OCI-M1 (cell line): ENCODE measurements at places on chromosomes 13 and 19.

- DNase-seq: no peak
Observed at GRCh38 chr13:45064889-45065288, 55.4 kb upstream of the GTF2F2 start.

DNA sequence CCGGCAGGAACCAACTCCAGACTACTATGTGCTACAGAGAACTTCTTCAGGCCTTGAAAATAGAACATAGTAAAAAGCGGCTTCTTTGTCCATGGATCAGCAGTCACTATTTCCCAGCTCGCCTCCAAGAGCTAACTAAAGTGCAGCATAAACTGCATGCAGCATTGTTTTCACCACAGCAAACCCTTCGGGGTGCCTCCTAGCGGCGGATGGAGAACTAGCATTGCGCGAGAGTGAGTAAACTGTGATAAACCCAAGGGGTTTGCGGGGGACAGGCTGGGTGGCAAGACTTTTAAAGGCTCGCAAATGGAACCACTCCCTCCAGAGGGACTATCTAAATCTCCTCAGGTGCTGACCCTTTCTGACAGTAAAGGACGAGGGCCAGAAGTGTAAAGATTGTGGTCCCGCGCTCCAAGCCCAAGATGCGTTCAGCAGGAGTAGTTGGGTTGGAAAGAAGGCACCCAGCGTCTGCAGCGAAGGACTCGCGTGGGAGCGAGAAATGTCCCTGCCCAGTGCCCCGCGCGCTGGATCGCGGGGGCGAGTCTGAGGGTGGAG lies 21.5 kb upstream of the SGCG start:
- DNase-seq: peak; percentile 47

- no peak for DNase-seq
Observed at GRCh38 chr13:107873926-107874325, 341.4 kb downstream of the LIG4 start.

GRCh38 chr13:20714161-20714560 lies 10.7 kb downstream of the IL17D start:
- DNase-seq: no peak

GRCh38 chr19:54875506-54875905 lies 1.5 kb downstream of the FCAR start:
- peak; percentile 12 for DNase-seq

DNA sequence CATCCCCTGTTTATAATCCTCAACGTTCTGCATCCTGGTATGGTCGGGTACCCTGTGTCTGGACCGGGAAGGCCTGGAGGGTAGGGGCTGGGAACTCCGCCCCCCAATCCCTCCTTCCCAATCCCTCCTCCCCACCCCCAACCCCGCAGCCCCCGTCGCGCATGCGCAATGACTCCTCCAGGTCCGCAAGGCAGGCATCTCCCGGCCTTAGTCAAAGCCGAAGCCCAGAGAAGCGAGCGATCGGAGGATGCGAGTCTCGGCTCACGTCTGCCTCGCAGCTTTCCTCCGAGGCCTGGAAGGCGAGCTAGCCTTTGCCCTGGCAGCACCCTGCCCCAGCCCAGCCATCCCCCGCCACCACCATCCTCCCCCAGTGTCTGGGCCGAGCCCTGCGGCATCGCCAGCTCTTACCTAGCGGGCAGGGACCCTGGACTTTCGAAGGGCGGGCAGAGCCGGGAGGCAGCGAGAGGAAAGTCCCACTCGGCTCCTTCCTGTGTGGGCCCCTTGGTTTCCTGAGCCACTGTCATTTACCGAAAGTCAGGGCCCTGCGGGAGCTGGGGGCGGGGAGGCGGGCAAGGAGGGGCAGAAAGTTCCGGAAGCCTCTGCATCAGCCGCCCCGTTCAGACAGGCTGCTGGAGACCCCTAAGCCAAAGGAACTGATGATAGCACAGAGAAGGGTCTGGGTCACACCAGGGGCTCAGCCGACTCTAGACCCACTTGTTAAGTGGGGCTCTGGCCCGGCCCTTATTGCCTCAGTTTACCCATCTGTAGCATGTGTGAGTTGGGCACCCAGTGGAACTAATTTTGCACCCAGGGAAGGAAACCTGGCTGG lies at the start of gene JAK3:
TSS of gene JAK3 (minus strand) at position 445 of the 829 bp plus-strand sequence. CDS start 3,565 bp downstream, outside the sequence.
- no peak for DNase-seq

GRCh38 chr13:113917594-113918371 lies 53.9 kb upstream of the GAS6 start:
- DNase-seq: no peak

- no peak for DNase-seq
Observed at GRCh38 chr13:21234526-21234925, 58.1 kb downstream of the MRPL57 start.

GRCh38 chr13:25494698-25495411 lies 123.1 kb downstream of the ATP8A2 start:
- peak; percentile 2 for DNase-seq

GRCh38 chr13:79548902-79549301 lies 67.9 kb downstream of the NDFIP2 start:
- DNase-seq: peak; percentile 40

DNA sequence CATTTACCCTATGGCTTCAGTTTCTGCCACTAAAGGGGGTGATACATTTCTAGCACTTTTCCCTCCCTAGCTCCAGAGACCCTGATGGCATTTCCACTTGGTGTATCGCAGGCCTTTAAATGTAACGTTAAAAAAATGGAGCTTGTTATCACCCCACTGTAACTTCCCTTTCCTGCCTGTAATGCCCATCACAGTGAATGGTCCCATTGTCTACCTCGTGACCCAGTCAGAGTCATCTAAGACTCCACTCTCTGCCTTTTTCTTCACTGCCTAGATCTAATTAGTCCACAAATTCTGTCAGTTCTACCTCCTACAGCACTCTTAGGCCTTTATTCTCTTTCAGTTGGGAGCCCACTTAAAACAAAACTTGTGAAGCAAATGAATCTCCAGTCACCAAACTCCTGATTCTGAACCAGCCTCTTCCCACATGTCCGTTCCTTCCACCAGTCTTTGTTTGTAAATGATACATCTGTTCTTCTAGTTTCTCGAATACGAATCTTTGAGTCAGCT lies 64.8 kb downstream of the NHLRC3 start:
- no peak for DNase-seq

- DNase-seq: peak; percentile 65
Observed at GRCh38 chr19:14375055-14375581, 6.1 kb upstream of the ADGRE5 start.

DNA sequence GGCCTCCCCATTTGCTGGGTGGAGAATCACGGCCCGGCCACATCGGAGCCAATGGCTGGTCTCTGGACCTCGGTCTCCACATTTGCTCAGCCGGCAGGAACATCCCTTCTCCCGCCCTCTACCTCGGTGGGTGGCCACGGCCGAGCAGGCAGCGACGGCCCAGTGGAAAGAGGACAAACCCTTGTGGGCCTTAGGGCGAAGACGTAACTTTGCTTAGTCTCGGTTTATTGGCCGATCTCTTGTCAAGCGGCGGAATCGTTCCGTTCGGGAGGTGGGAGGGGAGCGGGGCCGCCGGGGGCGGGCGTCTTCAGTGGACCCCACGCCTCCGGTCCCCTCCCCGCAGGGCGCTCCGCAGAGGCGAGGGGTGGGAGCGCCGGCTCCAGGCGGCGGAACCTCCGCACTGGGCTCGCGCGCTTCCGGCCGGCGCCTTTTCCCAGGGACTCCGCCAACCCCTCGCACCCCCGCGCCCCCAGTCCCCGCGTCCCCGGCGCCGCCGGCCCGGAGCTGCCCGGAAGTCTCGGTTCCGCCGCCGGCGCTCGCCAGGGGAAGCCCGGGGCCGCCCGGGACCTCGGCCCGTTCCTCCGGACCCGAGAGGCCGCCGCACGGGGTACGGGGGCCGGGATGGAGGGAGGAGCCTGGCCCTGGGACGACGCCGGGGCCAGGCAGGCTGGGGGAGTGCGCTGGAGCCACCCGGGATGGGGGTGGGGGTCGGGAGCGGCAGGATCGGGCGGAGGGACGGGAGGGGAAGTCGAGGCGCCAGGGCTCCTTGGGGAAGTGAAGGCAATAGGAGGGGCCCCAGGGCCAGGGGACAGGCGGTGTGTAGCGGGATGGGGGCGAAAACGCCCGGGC lies at the start of gene ZNF580:
TSS of gene ZNF580 (plus strand) at position 426 of the 849 bp plus-strand sequence. CDS start 1,507 bp downstream, outside the sequence.
- peak; percentile 85 for DNase-seq

DNA sequence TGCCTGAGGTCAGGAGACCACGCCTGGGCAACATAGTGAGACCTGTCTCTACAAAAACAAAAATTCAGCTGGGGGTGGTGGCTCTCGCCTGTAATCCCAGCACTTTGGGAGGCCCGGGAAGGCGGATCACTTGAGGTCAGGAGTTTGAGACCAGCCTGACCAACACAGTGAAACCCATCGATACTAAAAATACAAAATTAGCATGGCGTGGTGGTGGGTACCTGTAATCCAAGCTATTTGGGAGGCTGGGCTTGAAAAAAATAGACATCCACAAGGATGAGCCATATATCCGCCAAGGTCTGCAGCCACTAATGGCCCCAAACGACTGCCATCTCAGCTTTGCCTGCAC lies 3.1 kb downstream of the RPS16 start:
- DNase-seq: no peak

DNA sequence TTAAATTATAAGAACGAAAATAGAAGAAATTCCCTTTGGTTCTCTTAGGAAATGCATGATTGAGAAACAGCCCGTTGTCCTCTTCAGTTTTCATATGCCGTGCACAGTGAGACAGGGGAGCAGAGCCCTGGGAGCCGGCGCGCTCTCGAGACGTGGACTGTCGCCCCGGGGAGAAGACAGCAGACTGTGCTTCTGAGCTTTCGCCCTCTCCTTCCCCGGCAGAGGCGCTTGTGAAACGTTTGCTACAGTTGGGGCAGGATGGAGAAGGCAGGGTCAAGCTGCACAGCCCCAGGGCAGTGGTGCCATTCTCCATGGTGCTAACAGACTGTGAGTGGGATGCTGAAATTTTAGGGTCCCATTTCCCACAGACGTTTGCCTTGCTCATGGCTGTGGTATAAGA lies 192.2 kb upstream of the KL start:
- DNase-seq: no peak

DNA sequence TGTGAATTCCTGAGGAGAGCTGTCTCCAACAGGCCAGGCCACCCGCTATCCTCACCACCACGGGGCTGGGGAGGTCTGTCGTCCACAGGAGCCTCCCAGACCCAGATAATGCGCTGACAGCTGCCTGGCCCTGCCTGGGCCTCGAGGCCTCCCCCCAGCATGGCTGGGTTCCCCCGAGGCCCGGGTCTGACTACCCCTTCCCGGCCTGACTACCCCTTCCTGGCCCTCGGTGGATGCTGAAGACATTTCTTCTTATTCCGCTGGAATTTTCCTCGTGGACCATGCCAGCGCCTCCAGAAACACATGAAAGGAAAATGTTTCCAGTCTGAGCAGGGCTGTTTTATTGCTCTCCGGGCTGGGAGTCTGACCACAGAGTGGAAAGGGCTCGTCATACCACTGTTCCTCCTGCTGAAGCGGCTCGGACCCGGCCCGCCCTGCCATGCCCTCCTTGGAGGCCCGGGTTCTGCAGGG lies 16.8 kb upstream of the COMP start:
- DNase-seq: no peak

DNA sequence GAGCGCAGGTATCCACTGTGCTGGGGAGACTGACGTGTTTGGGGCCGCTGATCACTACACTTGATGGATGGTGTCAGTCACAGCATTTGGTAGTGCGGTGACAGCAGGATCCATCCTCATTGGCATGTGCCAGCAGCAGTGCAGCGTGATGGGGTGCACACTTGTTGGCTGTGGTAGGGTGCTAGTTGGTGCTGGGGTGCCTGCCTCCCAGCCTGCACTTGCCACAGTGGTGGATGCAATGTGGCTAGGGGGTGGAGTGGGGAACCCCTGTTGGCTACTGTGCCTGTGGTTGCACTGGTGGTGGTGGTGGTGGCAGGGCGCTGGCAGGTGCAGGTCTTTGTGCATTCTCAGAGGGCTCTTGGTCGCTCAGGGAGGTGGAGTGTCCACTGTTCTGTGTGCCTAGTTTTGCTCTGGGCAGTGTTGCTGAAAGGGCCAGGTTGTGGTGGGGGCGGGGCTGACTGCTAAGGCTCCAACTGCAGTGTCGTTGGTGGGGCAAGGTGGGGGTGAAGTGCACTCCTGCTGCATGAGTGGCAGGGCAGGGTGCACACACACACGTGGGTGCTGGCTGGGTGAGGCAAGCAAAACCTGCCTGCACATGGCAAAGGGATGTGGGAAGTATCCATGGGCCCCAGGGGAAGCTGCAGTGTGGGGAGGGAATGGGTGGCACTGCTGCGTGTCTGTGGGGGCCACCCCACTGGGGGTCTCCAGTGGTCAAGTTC lies 84.8 kb downstream of the ZMYM2 start:
- no peak for DNase-seq

- no peak for DNase-seq
Observed at GRCh38 chr13:110529522-110530311, 31.8 kb downstream of the RAB20 start.

DNA sequence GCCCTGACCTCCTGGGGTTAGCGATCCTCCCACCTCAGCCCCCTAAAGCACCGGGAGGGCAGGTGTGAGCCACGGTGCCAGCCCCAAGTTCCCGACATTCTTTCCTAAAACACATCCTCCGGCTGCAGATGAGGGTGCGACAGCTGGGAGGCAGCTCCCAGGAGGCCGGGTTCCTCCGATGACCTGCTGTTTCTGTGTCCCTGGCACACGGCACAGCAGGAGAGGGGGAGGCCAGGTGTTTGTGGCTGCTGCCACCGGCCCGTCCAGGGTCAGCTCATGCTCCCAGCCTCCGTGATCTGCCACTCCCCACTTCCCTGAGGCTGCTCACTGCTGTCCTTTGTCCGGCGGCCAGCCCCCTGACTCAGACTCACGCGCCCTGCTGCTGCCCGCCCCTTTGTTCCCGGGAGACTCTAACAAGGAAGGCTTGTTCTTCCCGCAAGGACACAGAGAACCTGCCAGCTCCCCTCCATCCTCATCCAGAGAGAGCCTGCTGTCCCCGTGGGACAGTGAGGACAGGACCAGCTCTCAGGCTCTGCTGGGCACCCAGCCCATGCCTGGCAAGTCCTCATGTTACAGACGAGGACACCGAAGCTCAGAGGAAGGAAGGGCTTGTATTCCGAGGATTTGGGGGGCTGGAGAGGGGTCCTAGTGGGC lies 10.6 kb upstream of the MADCAM1 start:
- DNase-seq: no peak

GRCh38 chr13:52359534-52359933 lies 46.4 kb downstream of the THSD1 start:
- no peak for DNase-seq

DNA sequence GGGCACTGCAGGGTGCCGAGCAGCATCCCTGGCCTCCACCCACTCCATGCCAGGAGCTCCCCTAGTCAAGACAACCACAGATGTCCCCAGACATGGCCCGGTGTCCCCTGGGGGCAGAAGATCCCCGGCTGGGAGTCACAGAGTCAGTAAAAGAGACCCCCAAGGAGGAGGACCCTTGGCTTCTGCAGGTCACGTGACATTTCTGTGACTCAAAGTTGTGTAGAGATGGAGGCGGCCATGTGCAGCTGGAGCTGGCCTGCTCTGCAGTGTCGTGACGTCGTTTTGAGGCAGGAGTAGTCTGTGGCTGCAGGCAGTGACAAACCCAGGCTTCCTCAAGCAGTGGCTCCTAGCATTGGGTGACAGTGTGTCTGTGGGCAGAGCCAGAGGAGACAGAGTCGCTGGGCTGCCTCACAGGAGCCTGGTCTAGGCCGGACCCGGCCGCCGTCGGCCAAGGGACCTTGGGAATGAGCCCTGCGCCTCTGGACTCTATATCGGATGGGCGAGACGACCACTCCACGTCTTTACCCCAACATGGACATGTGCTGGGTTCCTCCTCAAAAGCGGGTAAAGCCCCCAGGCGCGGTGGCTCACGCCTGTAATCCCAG lies 7.7 kb upstream of the DIRAS1 start:
- no peak for DNase-seq
